ENCODE measurements at places on chromosomes 4 and X. TPM values are rescaled to one million over a fixed set of nuclear protein-coding genes. Genes with fewer than 3 reads are reported as not detected.

Gene FGFBP1
- 0.26 TPM for total RNA-seq

Gene PHOX2B
- total RNA-seq, result not detected

Gene TRIM60
- not detected for total RNA-seq

Gene CXCL11
- total RNA-seq, result not detected

Gene MSN
- total RNA-seq, result 296 TPM

Gene BEX2
- total RNA-seq, result not detected

Gene RENBP
- total RNA-seq, result 34.5 TPM

Gene TLR8
- total RNA-seq, result 6.6 TPM

Gene INPP4B
- total RNA-seq, result 10.4 TPM

Gene MEPE
- not detected for total RNA-seq

Gene HSFX4
- total RNA-seq, result not detected

Gene PFKFB1
- 18.5 TPM for total RNA-seq

Gene LDOC1
- 13.2 TPM for total RNA-seq

Gene PPP1R2C
- total RNA-seq, result not detected

Gene PLK4
- total RNA-seq, result 0.61 TPM

Gene ABCG2
- total RNA-seq, result 1.7 TPM

Gene F8
- total RNA-seq, result 43.5 TPM

Gene ZRSR2
- total RNA-seq, result 9.9 TPM

Gene NLGN4X
- total RNA-seq, result 8.4 TPM

Gene SULT1B1
- 5.4 TPM for total RNA-seq

Gene ADH6
- total RNA-seq, result not detected

Gene RIPPLY1
- total RNA-seq, result not detected

Gene ZMAT1
- 3.9 TPM for total RNA-seq

Gene SPANXC
- not detected for total RNA-seq

Gene PNCK
- 1.4 TPM for total RNA-seq

Gene GAGE12F
- total RNA-seq, result not detected

Gene GPM6B
- total RNA-seq, result 2.3 TPM

Gene NDNF
- total RNA-seq, result 2.5 TPM

Gene BRS3
- total RNA-seq, result not detected

Gene SYNPO2
- 89.8 TPM for total RNA-seq

Gene TMSB15C
- total RNA-seq, result 0.19 TPM

Gene HPGD
- total RNA-seq, result 12.9 TPM

Gene NXF2
- not detected for total RNA-seq

Gene USP26
- total RNA-seq, result not detected

Gene MSL3
- total RNA-seq, result 29.9 TPM

Gene TEX13D
- not detected for total RNA-seq

Gene H2BW2
- not detected for total RNA-seq

Gene REELD1
- total RNA-seq, result 0.29 TPM

Gene KLHL8
- 13.8 TPM for total RNA-seq

Gene DMD
- total RNA-seq, result 45.5 TPM

Gene MMRN1
- 16.7 TPM for total RNA-seq

Gene SPANXB1
- not detected for total RNA-seq

Gene NPY2R
- total RNA-seq, result not detected

Gene CFI
- total RNA-seq, result 21.9 TPM

Gene AADAT
- 2.0 TPM for total RNA-seq

Gene PPBP
- total RNA-seq, result 1.3 TPM

Gene VCX
- not detected for total RNA-seq

Gene CLTRN
- not detected for total RNA-seq

Gene MAGEA2
- total RNA-seq, result not detected

Gene SLC9B2
- total RNA-seq, result 17.2 TPM

Gene RADX
- total RNA-seq, result 0.42 TPM

Gene SFRP2
- total RNA-seq, result 38.2 TPM

Gene OPN1MW
- not detected for total RNA-seq

Gene EGFL6
- 15.7 TPM for total RNA-seq

Gene TDO2
- not detected for total RNA-seq

Gene TCEAL9
- 48.1 TPM for total RNA-seq

Gene MSANTD1
- total RNA-seq, result 0.80 TPM

Gene TAF7L
- total RNA-seq, result 0.26 TPM
